NCI-H187 (cell line): ENCODE measurements at places on chromosomes 1 and 21.

DNA sequence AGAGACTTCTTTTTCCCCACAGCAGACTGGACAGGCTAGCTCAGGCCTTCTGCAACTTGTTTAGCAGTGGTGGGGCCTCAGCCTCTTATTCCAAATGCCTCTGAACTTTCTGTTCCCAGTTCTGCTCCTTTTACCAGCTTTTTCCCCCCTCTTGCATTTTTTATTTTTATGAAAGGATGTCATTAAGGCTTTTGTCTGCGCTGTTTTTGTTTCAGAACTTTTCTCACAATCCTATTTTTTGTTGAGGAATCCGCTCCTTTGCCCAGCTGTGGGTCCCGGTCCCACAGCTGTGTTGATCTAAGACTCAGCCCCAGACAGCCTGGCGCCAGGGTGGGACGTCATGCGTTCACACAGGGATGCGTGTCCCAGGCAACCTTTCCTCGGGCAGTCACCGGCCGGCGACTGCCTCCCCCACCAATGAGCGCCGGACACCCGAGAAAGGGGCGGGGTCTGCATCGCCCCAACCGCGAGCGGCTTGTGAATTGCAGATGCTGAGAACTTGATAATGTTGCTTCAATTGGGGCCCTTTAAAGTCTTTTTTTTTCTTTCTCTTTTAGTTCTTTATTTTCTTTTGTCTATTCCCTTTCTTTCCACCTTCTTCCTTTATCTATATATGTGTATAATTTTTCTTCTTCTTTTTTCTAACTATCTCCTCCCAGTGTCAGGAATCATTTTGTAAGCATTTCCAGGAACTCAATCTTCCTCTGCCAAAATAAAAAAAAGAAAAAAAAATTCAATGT lies 3.0 kb upstream of the ID3 start:
- peak; percentile 95 for DNase-seq

DNA sequence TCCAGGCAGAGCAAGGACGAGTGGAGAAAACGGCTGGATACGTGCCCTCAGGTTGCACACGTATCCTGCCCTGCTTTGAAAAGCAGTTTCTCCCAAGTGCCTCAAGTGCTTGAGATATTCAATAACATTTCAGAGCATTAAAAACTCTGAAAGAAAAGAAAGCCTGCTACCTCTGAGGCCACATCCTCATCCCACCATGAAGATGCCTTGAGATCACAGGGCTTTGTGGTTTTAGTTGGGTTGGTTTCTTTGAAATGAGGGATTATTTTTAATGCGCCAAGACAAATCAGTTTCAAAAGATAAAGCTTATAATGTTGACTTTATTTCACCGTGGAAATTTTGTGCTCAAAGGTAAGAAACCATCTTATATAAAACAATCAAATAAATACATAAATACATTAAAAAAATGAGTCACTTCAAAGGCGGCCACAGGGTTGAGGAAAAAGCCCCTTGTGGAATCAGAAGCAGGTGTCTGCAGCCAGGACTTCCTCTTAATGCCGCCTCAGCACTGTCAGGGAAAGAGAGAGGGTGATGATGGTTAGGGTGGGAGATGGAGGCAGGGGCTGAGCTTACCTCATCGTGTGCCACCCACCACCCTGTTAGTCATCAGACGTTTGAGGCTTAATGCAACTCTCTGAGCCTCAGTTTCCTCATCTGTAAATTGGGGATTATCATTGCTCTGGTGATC lies 1.4 kb downstream of the NPPB start:
- no peak for DNase-seq

DNA sequence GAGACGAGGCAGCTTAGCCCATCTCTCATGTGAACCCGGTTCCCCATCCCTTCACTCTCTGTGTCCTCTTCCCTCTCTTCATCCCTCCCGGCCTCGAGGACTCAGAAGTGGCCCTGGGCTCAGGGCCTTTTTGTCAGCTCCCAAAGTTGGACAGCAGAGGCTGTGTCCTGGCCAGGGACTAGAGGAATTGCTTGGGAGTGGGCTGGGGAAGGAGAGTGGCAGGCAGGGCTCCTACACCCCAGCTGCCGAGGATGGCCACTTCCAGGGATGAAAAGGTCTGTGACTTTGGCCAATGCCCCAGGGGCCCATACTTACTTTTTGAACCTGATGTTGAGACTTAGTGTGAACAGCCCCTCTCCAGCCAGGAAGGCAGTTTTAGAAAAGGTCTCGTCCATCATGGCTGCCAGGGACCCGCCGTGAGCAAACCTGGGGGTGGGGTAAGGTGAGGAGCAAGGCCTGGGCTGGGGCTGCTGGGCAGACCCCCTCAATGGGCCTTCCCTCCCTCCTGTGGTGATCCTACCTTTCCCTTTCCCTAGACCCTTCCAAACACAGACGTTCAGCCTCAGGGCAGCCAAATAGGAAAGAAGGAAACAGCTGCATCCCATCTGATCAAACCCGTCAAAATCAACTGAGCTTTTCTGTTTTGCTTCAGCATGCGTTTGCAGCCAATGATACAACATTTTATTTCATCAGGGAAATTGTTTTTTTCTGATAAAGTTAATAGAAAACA lies 5.5 kb downstream of the THEM5 start:
- no peak for DNase-seq

DNA sequence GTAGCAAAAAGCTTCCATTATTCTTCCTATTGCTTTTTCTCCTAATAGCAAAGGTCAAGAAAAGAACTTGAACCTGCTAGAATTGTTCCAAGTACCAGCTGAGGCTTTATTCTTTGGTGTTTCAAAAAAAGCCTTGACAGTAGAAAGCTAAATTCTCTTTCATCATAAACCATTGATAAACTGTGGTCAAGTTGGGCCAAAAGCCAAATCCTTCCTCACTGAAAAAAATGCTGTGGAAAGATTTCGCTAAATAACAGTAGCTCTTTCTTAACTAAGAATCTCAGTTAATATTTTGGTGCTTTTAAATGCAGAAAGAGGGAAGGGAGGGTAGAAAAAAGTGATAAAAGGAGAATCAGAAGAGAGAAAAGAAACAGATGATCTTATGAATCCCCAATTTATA lies 14.0 kb upstream of the JAM2 start:
- DNase-seq, result no peak

DNA sequence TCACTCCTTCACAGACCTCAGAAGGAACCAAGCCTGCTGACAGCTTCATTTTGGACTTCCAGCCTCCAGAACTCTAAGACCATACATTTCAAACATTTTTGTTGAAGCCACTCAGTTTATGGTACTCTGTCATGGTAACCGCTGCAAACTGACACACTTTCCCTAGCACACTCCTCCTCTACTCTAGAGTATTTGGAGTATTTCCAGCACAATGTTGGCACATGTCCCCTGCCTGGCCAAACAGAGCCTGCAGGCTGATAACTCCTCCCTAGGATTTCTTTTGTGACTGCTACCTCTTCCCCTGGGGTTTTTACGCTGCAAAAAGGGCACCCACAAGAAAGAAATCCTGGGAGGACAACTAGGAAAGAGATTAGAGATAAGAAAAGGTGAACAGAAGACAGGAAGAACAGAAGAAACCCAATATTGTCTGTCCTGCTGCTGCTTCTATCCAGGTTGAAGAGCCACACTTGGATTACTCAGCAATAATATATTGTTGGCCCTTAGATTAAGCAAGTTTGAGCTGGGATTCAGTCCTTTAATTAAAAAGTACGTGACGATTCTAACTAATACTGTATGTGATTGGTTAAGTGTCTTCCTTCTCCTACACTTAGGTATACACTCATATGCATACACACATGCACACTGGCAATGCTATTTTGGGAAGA lies 844.1 kb downstream of the LTN1 start:
- DNase-seq, result no peak

GRCh38 chr1:116252785-116253184 lies 120.3 kb upstream of the ATP1A1 start:
- DNase-seq, result no peak

GRCh38 chr1:4088676-4089075 lies 188.6 kb upstream of the C1orf174 start:
- DNase-seq, result no peak

DNA sequence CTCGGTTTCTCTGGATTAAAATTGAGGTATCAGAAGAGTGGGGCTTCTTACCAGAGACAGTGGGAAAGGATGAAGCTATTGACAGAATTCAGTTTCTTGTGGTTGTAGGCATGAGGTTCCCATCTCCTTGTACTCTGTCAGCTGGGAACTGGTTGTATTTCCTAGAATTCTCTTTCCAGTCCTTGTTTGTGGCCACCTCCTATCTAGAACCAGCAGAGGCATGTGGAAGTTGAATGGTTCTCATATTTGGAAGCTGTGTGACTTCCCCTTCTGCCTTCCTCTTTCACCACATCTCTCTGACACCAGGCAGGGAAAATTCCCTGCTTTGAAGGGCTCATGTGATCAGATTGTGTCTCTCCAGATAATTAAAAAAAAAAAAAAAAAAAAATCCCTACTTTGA lies 457.7 kb upstream of the ADAMTS5 start:
- no peak for DNase-seq
